ENCODE measurements at places on chromosomes 2 and 18.

- no peak for DNase-seq
Measured at GRCh38 chr2:197216361-197216979, 94.1 kb downstream of the ANKRD44 start.

DNA sequence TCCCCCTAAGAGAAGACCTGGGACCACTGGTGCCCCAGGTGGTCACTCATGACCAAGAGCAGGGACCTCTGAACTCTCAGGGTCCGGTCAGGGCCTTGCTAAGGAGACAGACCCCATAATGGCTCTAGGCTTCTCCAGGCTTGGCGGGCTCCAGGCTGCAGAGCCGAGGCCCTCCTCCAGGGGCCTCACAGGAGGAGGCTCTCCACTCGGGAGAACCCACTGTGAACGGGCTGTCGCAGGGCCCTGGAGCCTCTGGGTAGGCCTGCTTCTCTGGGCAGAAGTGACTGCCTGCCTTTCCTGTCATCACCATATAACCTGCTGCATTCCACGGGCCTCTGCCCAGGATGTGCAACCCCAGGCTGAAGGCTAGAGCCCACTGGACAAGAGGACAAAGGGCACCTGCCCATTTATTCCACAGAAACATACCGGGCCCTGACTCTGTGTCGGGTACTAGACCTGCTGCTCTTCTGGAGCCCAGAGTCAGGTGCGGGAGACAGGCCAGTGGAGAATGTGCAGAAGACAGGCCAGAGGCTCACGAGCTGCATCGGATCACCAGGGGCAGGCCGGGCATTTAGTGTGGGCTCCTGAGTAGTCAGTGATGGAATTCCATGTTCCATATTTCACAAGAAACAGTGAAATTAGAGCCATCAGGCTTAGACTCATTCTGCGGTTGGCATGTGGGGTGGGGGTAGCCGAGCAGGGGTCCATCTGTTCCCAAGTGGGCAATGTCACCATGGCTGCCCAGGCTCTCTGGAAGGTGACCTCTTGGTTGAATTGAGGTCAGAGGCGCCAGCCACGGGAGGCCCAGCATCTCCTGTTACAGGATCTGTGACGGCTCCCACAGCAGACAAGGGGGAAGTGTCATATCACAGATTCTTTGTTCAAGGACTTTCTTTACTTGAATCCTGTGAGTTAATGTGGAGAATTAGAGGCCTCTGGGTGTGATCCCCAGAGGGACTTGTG is 220.8 kb downstream of the SH3RF3 start:
- no peak for DNase-seq

DNA sequence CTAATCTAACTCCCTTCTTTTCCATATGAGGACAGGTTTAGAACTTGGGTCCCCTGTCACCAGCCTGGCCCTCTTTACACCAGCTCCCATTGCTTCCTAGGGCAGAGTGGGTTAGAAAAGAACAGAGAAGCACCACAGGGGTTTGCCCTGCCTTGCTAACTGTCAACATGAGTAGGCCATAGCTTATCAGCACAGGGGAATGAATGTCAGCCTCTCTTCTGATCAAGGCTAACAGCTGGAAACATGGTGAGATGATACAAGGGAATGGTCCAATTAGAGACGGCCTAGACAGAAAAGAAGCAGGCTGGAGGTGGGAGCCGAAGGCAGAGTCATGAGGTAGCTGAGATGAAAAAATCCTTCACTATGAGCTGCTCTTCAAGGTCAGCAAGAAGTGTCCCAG is 189.4 kb upstream of the ACAA2 start:
- DNase-seq: no peak

DNA sequence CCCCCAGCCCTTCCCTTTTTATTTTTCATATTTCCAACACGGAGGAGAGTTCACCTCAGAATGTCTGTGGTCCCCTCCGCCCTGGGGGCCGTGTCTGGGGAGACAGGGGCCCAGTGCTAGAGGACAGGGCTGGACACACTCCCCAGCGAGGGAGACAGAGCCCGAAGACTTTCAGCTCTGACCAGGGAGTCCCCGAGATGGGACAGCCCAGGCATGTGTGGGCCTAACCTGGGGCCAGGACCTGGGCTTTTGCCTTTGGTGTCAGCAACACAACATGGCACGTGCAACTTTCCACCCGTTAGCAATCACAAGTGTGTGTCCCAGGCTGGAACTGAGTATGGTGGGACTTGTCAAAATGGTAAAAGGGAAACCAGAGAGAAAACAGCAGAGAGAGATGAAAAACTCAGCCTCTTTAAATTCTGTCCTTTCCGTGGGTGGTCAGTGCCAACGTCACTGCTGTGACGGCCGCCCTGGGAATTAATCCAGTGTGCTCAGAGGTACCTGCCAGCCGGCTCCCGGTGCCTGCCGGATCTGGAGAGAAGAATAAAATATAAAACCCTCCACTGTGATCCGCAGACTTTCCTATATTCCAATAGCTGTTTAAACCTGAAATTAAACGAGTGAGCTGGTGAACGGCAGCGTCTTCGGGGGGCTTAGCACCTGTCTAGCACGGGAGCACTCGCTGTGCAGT is 245.8 kb downstream of the EIPR1 start:
- no peak for DNase-seq

DNA sequence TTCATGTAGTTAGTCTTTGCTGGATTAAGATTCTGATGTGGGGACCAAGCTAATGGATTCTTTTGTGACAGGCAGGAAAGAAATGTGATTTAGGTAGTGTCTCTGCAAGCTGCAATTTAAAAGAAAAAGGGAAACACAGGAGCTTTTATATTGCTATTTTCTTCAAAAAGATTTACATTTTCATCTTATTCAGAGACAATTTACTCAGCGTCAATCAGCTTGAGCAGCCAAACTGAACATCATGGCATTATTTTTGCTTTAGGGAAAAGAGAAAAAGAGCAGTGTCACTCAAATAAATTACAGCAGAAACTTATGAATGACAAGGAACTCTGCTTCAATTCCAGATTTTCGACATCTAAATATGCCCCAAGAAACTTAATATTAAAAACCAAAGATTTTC is 67.4 kb downstream of the PLA2R1 start:
- DNase-seq: no peak

DNA sequence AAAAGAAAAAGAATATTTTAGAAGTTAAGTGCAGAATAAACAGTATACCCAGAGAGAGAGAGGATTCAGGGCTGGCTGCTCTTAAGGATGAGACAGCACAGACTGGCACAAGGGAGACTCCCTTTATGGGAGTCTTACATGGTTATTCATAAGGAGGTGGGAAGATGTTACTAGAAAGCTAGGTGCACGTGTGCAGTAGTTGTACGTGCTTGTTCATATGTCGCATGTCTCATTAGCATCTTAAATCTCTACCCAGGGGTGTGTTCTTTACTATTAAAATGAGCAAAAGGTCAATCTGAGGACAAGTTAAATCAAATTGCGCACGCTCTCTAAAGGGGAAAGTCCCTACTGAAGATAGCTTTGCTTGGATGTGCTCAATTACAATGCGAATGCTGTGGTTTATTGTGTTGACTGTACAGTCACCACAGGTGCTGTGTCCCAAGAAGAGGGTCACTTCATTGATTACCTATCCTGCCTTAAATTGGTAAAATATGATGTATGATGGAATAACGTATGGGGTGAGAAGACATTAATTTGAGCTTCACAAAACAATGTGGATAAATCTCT is 368.0 kb upstream of the SPHKAP start:
- DNase-seq: no peak

DNA sequence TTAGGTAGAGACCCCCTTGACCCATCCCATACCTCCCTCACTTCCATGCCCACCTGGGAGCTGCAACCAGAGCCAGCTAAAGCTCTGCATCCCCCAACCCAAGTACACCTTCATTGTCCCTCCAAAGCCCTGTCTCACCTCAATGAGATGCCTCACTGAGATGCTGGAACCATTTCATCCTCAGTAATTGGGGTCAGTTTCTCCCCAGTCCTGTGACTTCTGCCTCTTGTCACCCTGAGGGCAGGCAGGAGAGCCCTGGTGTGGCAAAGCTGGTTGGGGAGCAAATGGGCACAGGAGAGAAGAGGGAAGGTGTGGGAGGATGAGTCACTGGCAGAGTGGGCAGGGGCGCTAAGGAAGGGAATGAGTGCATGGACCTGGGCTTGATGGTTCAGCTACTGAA is 27.9 kb upstream of the NT5DC4 start:
- DNase-seq: no peak

DNA sequence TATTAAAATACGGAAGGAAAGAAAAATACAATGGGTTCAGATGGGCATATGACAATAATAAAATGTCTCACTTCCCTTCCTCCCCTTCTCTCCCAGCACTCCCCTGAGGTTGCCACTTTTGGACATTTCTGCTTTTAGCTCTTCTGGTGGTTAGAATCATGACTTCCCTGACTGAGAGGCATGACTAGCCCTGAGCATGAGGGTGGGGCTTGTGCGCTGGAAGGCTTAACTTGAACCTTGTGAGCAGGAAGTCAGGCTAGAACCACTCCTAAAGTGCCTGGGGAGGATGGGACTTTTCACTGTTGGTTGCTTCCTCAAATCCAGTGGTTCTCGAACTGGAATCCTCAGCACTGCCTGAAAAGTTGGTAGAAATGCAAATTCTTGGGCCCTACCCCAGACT is 19.7 kb upstream of the ARHGAP25 start:
- peak; percentile 44 for DNase-seq

- DNase-seq: peak; percentile 15
Measured at GRCh38 chr2:40148334-40148733, 303.6 kb downstream of the SLC8A1 start.

- no peak for DNase-seq
Measured at GRCh38 chr18:65436430-65436829, 314.4 kb upstream of the CDH7 start.

DNA sequence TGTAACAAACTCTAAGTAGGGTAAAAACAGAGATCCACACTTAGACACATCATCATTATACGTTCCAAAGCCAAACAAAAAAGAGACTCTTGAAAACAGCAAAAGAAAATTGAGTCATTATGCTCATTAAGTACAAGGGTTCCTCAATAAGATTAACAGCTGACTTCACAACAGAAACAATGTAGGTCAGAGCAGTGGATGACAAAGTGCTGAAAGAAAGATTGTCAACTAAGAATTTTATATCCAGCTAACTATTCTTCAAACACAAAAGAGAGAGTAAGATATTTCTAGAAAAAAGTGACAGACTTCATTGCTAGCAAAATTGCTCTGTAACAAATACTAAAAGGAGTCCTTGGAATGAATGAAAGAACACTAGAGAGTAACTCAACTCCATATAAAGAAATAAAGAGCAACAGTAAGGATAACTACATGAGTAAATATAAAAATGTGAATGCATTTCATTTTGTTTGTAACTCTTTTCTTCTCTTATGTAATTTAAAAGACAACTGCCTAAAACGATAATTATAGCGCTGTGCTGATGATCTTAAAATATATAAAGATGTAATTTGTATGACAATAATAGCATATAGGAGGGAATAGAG is 23.8 kb upstream of the DNER start:
- no peak for DNase-seq

GRCh38 chr18:38751211-38751610 is 1185.6 kb upstream of the CELF4 start:
- no peak for DNase-seq

GRCh38 chr18:44579028-44579702 is 101.5 kb upstream of the SETBP1 start:
- DNase-seq: no peak

Data from CD4-positive, alpha-beta T cell treated with Interleukin-1 beta for 1 hour (primary cell).